Muscle of arm (tissue), 14 donors: ENCODE measurements at places on chromosomes 2 and 18.

- DNase-seq: no peak
Measured at GRCh38 chr2:46663614-46664013, 184.2 kb downstream of the TMEM247 start.

DNA sequence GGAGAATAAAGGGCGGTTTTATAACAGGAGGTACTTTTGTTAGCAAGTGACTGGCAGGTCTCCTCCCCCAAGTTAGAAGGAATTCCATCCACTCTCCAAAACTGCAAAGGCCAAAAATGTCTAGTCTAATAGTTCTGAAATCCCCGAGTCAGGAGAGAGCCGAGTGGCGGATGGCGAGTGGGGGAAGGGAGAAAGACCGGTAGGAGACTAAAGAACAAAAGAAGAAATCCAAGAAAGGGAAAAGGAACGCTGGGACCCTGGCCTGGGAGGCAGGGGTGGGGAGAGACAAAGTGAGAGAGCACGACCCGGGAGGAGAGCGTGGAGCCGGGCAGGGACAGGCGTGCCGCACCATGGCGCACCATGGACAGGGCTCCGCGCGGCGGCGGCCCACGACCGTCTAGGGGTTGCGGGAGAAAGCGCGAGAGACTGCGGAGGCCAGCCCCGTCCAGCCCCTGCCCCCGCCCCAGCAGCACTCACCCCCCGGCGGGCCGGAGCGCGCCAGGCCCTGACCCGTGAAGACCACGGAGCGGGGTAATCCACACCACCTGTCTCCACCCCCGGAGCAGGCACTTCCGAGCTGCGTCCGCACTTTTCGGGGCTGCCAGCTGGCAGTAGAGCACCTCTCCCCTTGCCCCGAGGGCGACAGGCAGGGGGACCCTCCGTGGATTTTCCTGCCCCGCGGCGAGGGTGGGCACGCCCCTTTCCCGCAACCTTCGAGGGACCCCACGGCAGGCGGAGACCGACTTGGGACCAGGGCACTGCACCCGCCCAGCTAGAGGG lies 1.6 kb downstream of the CDH2 start:
- peak; percentile 31 for DNase-seq

- no peak for DNase-seq
Measured at GRCh38 chr18:28786926-28787325, 610.0 kb upstream of the CDH2 start.

DNA sequence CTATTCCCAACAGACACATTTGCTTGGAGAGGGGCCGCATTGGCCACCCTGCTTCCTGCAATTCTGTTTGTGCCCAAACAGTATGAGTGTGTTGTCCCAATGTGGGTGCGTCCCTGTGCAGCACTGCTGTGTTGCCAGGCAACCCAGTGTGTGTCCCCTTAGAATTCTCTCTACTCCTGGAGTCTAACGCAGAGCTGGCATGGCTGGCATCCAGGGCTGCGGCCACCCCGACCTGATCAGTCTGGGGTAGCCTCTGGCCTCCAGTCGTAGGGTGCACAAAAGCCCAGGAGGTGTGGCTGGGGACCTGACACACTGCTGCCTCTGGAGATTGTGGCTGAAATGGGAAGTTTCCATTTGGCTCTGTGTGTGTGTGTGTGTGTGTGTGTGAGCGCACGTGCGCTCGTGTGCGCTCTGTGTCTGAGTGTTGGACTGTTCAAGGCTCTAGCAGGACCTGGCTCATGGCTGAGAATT lies 48.0 kb downstream of the TEX44 start:
- DNase-seq: peak; percentile 73

GRCh38 chr2:164745012-164745797 lies 96.4 kb downstream of the COBLL1 start:
- no peak for DNase-seq

- DNase-seq: no peak
Measured at GRCh38 chr18:24989760-24990593, 362.0 kb downstream of the ZNF521 start.

- DNase-seq: no peak
Measured at GRCh38 chr2:232789082-232789481, 12.7 kb upstream of the KCNJ13 start.

DNA sequence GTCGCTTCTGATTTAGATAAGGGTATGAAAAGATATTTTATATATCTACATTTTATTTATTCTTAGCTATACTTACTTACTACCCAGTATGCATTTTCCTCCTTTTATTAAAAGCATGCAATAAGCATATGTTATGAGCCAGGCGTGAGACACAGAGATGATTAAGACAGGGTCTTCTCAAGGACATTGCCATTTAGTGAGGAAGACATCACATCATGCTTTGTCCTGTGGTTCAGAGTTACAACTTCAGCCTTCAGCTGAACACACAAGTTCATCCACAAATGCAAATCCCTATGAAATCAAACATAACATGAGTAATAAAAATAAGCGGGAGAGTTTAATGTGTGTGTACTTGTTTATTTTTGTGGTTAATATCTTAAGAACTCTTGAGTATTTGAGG lies 30.2 kb downstream of the GRHL1 start:
- DNase-seq: no peak
